ENCODE measurements at places on chromosomes 4 and X. TPM values are rescaled to one million over a fixed set of nuclear protein-coding genes. Genes with fewer than 3 reads are reported as not detected.

DNA sequence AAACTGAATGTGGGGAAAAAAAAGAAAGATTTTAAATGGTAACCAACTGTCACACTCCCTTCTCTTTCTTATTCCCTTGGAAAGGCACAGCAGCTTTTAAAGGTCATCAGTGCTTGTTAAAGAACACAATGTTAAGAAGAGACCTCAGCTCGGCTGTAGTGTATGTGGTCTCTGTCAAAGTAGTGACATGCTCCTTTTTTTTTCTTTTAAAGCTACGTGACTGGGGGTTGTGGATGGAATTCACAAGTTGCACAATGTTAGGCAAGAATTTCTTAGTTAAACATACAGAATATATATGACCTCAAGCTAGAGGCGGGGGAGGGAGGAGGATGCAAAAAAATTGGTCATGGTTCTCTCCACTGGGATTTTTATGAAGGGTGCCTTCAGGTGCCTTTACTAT is 45.6 kb downstream of the OCRL start:
- H3K36me3 ChIP-seq, result peaks cover 56% of the 10 kb centered on the region
- no peak for DNase-seq
- no peak overlapping the region for H3K27ac ChIP-seq
- no peaks in the 10 kb centered on the region for H3K27me3 ChIP-seq
- no peak overlapping the region for H3K4me3 ChIP-seq
- H3K4me1 ChIP-seq, result peaks cover 3% of the 10 kb centered on the region

DNA sequence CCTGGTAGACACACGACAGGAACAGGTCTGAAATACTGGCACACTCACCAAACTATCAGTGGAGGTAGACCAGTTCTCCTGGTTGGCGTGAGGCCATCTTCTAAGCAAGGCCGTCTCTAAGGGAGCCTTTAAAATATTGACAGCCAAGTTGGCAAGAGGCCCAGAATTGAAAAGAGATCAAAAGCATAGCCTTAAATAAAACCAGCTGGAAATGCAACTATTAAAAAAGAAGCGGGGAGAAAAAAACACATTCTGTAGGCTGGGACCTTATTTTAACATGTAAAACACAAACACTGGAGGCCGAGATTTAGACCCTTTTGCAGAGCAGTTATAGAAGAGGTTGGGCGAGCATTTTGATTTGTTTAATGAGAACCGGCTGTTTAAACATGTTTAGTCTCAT is 233.0 kb upstream of the CLNK start:
- H3K27ac ChIP-seq, result no peak overlapping the region
- no peak overlapping the region for H3K4me3 ChIP-seq

GRCh38 chrX:32448320-32448719 is 763.0 kb downstream of the DMD start:
- no peak overlapping the region for H3K27ac ChIP-seq
- H3K4me3 ChIP-seq, result no peak overlapping the region
- no peaks in the 10 kb centered on the region for H3K36me3 ChIP-seq
- no peaks in the 10 kb centered on the region for H3K27me3 ChIP-seq

GRCh38 chr4:11418610-11419009 is 10.1 kb downstream of the HS3ST1 start:
- no peak overlapping the region for H3K4me3 ChIP-seq
- DNase-seq, result no peak
- no peaks in the 10 kb centered on the region for H3K4me1 ChIP-seq
- H3K27me3 ChIP-seq, result no peaks in the 10 kb centered on the region

- no peaks in the 10 kb centered on the region for H3K4me1 ChIP-seq
- H3K36me3 ChIP-seq, result no peaks in the 10 kb centered on the region
- no peaks in the 10 kb centered on the region for H3K27me3 ChIP-seq
- DNase-seq, result no peak
- H3K27ac ChIP-seq, result no peak overlapping the region
These were observed 140.5 kb downstream of the PACRGL start for GRCh38 chr4:20840648-20841190.

- DNase-seq, result no peak
- no peaks in the 10 kb centered on the region for H3K27me3 ChIP-seq
- H3K27ac ChIP-seq, result no peak overlapping the region
- no peaks in the 10 kb centered on the region for H3K36me3 ChIP-seq
- no peaks in the 10 kb centered on the region for H3K4me1 ChIP-seq
- no peak overlapping the region for H3K4me3 ChIP-seq
These were observed 240.7 kb upstream of the TRAM1L1 start for GRCh38 chr4:117326091-117326490.

DNA sequence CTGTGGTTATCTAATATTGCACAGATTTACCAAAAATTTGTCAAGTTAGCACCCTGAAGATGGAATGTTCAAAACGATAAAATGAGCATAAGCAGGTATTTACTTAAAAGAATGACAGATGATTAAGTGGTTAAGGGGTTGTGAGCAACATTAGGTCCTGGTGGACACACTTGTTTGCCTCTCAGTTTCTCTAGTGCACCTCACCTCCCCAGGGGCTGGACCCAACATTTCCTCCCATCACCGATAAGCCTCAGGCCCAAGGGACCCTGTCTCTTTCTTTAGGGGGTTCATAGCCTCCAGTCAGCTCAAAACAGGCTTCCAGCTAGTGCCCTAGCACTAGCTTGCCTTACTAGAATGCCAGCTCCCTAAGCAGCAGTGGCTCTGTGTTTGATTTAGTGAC is 88.0 kb downstream of the ATP11C start:
- H3K27ac ChIP-seq, result no peak overlapping the region
- no peak for DNase-seq
- H3K4me1 ChIP-seq, result no peaks in the 10 kb centered on the region
- H3K4me3 ChIP-seq, result no peak overlapping the region
- H3K27me3 ChIP-seq, result no peaks in the 10 kb centered on the region
- H3K36me3 ChIP-seq, result no peaks in the 10 kb centered on the region

DNA sequence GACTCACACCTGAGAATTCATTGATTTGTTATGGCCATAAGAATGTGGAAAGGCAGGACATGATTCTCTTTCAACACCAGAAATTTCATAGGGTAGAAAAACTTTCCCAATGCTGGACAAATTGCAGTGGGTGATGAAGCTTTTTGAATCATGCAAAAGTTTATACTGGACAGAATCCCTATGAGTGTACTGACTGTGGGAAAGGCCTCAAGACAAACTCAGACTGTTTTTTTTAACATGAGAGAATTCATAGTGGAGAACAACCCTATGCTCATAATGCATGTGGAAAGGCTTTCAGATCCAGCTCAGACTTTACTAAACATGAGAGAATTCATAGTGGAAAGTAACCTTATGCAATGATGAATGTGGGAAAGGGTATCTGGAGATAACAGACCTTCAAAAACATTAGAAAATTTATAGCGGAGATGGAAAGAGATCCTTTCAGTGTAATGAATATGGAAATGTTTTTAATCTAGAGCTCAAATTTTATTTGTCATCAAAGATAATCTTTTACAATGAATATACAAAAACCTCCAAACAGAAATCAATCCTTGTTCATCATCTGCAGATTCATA is 36.2 kb upstream of the MAGED1 start:
- no peak overlapping the region for H3K4me3 ChIP-seq
- no peak for DNase-seq
- H3K4me1 ChIP-seq, result no peaks in the 10 kb centered on the region
- H3K27ac ChIP-seq, result no peak overlapping the region
- H3K36me3 ChIP-seq, result no peaks in the 10 kb centered on the region

DNA sequence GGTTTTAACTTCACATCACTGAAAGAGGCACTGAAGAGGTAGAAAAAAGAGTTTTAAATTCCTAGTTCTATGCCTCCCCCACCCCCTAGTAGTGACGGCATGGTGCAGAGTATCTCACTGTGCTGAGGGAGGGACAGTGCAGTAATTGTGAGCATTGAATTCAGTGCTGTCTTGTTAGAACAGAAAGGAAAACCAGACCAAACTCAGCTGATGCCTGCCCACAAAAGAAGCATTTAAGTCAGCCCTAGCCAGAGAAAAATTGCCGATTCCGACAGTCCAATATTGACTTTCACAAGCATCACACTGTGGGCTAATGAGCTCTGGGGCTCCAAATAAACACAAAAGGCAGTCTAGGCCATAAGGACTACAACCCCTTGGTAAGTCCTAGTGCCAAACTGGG is 417.7 kb downstream of the AR start:
- H3K4me3 ChIP-seq, result no peak overlapping the region
- no peaks in the 10 kb centered on the region for H3K27me3 ChIP-seq
- DNase-seq, result no peak
- H3K4me1 ChIP-seq, result no peaks in the 10 kb centered on the region
- no peak overlapping the region for H3K27ac ChIP-seq
- no peaks in the 10 kb centered on the region for H3K36me3 ChIP-seq

DNA sequence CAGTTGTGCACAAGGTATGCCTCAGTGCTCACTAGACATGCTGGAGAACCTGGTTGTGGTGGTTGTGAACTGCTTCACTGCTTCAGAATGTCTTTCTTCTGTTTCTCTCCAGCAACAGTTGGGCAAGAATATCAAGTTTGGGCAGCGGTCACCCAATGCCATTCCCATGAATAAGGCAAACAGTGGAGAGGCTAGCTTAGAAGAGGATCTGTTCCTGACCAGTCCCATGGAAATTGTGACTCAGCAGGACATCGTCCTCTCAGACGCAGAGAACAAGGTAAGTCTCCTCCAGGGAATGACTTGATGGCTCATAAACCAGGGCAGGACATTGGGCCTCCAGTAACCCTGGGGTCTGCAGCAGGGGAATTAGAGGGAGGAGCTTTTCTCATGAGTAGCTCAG is 79.9 kb downstream of the AASDH start:
- no peaks in the 10 kb centered on the region for H3K27me3 ChIP-seq
- no peak overlapping the region for H3K4me3 ChIP-seq
- DNase-seq, result no peak
- no peaks in the 10 kb centered on the region for H3K4me1 ChIP-seq

GRCh38 chr4:47801481-47802002 is 36.3 kb downstream of the CORIN start:
- H3K27ac ChIP-seq, result no peak overlapping the region
- H3K4me3 ChIP-seq, result no peak overlapping the region
- no peaks in the 10 kb centered on the region for H3K4me1 ChIP-seq
- H3K36me3 ChIP-seq, result no peaks in the 10 kb centered on the region

Gene CXCL13
- total RNA-seq, result not detected

- H3K4me1 ChIP-seq, result no peaks in the 10 kb centered on the region
- H3K36me3 ChIP-seq, result peaks cover 3% of the 10 kb centered on the region
- peak; percentile 34 for DNase-seq
- H3K27ac ChIP-seq, result no peak overlapping the region
- no peak overlapping the region for H3K4me3 ChIP-seq
- H3K27me3 ChIP-seq, result no peaks in the 10 kb centered on the region
These were observed 13.7 kb upstream of the PIGA start for GRCh38 chrX:15349046-15349445.

- H3K4me3 ChIP-seq, result no peak overlapping the region
- H3K27me3 ChIP-seq, result peaks cover 70% of the 10 kb centered on the region
- no peak for DNase-seq
- H3K36me3 ChIP-seq, result no peaks in the 10 kb centered on the region
These were observed 981 bp upstream of the PITX2 start for GRCh38 chr4:110623718-110624397.

DNA sequence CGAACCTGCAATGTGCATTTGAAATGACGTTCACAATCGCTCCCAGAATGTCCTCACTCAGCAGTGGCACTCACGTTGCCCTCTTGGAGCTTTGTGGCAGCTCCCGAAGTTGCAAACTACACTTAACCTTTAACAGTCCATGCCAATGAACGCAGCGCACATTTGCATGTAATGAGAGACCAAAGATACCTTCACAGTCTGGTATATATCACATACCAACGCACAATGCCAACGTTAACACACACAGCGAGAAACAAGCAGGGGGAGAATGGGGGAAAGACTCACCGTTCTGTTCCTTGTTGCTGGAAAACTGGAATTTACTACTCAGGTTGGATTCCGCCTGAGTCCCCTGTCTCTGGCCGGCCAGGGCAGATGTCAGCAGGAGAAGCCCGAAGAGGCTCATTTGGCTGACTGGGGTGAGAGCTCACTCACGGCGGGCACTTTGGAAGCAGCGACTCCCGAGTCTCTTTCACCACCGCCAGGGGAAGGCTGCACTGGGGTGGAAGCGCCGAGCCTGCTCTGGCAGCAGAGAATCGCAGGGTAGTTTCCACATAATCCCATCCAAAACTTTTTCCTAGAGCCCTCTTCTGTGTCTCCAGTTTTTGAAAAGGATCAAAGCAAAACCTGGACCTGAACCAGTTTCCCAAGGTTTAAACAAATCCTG is 966 bp downstream of the PDGFC start:
- no peaks in the 10 kb centered on the region for H3K4me1 ChIP-seq
- peak; percentile 44 for DNase-seq
- H3K36me3 ChIP-seq, result no peaks in the 10 kb centered on the region
- H3K27me3 ChIP-seq, result no peaks in the 10 kb centered on the region
- peak overlapping the region; percentile 72 for H3K4me3 ChIP-seq

Gene TEX13B
- not detected for total RNA-seq

Gene HELT
- total RNA-seq, result not detected

Gene PCDH7
- total RNA-seq, result 119 TPM

DNA sequence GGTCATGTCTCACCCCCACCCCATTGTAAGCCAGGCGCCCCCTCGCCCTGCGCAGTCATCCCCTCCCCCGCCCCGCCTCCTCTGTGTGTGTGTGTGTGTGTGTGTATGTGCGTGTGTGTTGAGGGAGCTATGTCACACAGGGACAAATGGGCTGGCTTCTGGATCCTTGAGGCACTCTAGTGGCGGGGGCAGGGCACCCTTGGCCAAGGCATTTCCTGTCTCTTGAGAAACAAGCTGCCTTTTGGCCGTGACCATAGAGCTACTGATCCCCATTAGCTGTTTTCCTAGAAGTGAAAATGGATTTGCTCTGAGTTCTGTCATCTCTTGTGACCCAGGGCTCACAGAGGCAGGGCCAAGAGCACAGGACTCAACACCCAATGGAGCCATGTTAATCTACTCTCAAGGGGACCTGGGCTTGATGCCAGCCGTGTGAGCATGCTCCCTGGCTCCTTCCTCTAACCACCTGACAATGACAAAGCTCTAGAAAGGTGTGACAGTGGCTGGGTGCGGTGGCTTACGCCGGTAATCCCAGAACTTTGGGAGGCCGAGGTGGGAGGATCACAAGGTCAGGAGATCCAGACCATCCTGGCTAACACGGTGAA is 162.5 kb upstream of the BCOR start:
- no peak for DNase-seq
- no peaks in the 10 kb centered on the region for H3K36me3 ChIP-seq
- H3K27ac ChIP-seq, result no peak overlapping the region
- no peak overlapping the region for H3K4me3 ChIP-seq
- H3K4me1 ChIP-seq, result no peaks in the 10 kb centered on the region
- no peaks in the 10 kb centered on the region for H3K27me3 ChIP-seq

Gene TMEM47
- 41.2 TPM for total RNA-seq

Gene LDB2
- 29.7 TPM for total RNA-seq

Measured in heart left ventricle (tissue), 16 donors.